ENCODE measurements at places on chromosomes 4 and X.

- DNase-seq: no peak
Measured at GRCh38 chrX:14801136-14801535, 71.7 kb downstream of the FANCB start.

GRCh38 chrX:39296472-39296871, 495.2 kb downstream of the MID1IP1 start:
- no peak for DNase-seq

DNA sequence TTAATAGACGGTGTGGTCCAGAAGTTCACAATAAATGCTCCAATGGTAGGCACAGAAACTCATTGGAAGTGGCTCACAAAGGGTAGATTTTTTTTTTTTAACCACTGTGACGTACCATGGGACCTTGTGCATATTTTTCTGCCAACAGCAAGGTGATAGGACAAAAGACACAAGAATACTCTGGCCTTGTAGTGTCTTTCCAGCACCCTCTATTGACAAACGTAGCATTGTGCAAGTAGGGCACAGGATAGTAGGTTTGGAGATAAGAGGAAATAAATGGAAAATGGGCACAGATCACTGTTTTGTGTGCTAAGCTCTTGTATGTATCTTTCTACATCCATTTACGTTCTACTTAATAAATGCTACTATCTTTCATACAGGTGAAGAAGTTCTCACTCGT, 2054.9 kb downstream of the PCDH7 start:
- no peak for DNase-seq

GRCh38 chr4:41362621-41363383, 106.1 kb downstream of the UCHL1 start:
- DNase-seq: no peak

GRCh38 chr4:40377512-40378365, 42.6 kb downstream of the CHRNA9 start:
- DNase-seq: no peak

GRCh38 chrX:78042601-78043000, 61.4 kb upstream of the PGK1 start:
- no peak for DNase-seq

DNA sequence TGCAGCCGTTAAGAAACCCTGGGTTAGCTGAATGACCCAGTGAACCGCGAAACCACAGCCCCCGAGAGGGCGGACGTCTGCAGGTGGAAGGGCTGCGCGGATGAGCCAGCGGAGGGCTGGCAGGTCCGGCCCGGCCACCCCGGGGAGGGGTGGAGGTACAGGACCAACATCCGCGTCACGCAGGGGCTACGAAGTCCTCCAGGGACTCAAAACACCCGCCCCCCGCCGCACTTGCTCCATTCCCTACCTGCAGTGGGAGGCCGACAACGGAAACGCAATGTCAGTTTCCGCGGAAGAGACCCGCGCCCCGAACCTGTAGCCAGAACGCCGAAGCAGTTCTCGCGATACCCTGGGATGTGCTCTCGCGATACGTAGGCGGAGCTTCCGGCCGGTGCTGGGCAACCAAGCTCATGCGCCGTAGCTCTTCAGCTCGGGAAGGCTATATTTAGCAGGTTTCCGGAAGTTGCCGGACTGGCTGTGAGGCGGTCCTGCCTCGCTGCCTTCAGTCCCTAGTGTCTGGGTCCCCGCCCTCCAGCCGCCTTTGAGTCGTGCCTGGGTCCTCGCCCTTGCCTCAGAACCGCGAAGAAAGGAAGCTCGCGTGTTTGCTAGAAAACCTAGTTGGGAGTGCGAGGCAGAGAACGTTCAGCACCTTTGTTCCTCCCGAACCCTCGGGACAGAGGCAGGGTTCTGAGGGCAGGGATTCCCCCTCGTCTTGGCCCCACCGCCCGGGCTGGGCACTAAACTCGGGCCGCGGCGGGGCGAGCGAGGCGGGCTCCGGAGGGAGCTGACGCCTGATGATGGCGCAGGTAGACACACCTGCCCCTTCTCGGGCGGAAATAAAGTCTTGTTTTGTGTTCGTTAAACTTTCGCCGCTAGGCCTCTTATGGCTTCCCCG, at the start of the genes OFD1 and TRAPPC2:
Gene OFD1, plus strand, starts transcription at position 471 of the 895 bp plus-strand sequence. Its CDS starts 324 bp downstream, at position 795.
Gene TRAPPC2, minus strand, starts transcription at position 343 of the 895 bp plus-strand sequence. CDS start 14,657 bp downstream, outside the sequence.
- peak; percentile 64 for DNase-seq

DNA sequence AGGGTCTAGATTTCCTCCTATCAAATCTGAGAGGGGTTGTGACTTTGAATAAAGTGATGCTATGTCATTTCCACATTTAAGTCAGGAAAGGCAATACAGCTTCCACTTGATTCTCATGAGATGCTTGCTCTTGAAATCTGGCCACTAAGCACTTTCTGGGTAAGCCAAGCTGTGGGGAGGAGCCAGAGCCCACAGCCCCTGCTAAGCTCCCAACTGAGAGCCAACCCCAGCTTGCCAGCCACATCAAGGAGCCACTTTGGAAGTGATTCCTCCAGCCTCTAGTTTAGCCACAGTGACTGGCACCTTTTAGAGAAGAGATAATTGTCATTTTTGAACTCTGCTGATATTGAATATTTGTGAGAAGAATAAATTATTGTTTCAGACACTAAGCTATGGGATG, 1441.5 kb upstream of the IGFBP7 start:
- DNase-seq: no peak

- DNase-seq: no peak
Measured at GRCh38 chr4:110489901-110490508, 14.1 kb downstream of the ENPEP start.

- no peak for DNase-seq
Measured at GRCh38 chrX:67104982-67105757, 438.7 kb upstream of the AR start.

GRCh38 chr4:31787701-31788100, 1067.5 kb downstream of the PCDH7 start:
- DNase-seq: no peak

GRCh38 chrX:136380010-136380769, 79.4 kb downstream of the ADGRG4 start:
- no peak for DNase-seq

- no peak for DNase-seq
Measured at GRCh38 chr4:148926276-148927260, 484.4 kb upstream of the NR3C2 start.

- no peak for DNase-seq
Measured at GRCh38 chr4:88112856-88113255, 45.6 kb downstream of the ABCG2 start.

- no peak for DNase-seq
Measured at GRCh38 chr4:157996061-157997028, 176.5 kb downstream of the GASK1B start.
